Cardiac septum (tissue), 1 donor: ENCODE measurements at places on chromosomes 11 and 22. TPM values are rescaled to one million over a fixed set of nuclear protein-coding genes. Genes with fewer than 3 reads are reported as not detected.
A peak's percentile ranks its signal among the peaks of the same experiment; 100 is the strongest.

DNA sequence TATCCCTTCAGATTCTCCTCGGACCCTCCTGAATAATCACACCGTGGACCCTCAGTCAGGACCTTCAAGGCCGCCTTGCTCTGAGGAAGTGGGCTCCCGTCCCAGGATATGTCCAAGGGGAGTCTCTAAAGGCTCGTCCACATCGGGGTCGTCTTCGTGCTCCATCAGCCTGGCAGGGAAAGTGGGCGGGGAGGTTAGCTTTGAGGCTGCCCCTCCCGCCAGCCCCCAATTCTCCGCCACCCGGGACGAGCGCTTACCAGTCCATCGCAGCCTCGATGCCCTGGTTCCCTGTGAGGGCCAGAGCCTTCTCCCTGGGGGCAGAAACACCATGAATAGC, 472 bp downstream of the UBXN1 start:
- no peak for DNase-seq

- no peak for DNase-seq
These were observed 212.6 kb downstream of the DBX1 start for GRCh38 chr11:19947537-19948114.

GRCh38 chr22:30838111-30838510, 130.5 kb downstream of the MORC2 start:
- DNase-seq = no peak

- DNase-seq = no peak
These were observed 26.6 kb downstream of the RAB30 start for GRCh38 chr11:83044958-83045712.

- no peak for DNase-seq
These were observed 43.7 kb downstream of the OR8B12 start for GRCh38 chr11:124499711-124500110.

Gene HBG2
- 0.94 TPM for total RNA-seq

GRCh38 chr11:9760193-9760575, 96.3 kb downstream of the SWAP70 start:
- DNase-seq = peak; percentile 91

DNA sequence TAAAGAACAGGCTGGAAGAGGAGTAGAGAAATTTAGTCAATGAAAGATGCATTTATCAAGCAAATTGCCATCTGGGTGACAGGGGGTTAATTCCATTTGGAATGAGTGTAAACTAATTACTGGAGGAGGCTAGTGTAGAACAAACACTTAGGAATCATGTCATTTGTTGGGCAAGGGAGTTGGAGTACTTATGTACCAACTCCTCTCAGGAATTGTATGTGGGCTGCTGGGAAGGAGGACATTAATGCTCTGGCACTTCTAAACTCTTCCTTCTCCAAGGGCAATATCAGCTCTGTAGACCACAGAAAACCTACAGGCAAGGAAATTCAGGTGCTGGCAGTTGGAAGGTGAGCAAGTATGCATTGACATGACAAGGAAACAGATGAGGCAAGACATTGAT, 141.0 kb downstream of the MSANTD4 start:
- no peak for DNase-seq

DNA sequence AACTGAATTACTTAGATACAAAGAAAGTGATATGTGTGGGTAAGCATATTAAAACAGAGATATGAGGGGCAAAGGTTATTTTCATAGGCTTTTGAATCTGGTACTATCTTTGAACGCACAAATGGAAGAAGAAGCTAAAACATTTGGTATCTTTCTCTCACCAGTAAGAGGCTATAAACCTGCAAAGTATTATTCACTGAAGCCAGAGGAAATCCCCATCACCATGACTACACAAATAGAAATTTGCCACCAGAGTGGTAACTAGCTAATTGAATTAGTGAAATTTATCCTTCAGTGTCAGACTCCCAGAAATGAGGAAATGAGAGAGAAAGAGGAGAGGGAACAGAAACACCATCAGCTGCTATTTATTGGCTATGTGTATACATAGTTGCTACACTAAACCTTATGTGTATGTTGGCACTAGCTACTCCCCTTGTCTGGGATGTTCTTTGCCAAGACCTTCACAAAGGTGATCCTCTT, 503.4 kb downstream of the DLG2 start:
- no peak for DNase-seq

DNA sequence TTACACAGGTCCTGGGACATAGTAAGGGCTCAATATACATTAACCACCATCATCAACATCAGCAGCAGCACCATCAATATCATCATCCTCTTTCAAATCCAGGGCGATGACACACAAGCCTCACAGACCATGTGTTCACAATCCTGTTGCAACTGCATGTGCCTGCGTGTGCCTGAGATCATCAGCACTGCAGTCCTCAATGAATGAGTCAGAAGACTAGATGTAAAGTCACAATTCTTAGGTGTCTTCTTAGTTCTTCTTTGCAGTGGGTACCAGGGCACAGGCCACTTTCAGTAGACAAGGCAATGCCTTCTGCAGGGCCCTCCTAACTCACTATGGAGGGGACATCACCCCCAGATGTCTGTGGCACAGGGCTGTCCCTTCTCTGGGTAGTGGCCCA, 111.1 kb downstream of the MYO18B start:
- DNase-seq = no peak

DNA sequence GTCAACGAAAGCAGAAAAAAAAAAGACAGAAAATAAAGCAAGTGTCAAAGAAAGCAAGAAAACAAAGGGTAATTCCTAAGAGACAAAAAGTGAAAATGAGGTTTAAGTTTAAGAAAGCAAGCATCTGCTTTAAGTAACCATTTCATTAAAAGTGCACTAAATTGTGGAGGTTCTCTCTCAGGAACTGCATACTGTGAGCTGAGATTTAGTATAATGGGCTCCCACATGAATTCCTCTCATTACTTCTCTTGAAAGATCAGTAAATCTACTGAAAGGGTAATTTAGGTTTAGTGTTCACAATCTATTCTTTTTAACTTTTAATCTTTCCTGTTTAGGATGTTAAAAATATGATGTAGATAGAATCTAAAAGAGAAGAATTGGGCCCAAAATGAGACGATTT, 465.3 kb upstream of the ARHGAP42 start:
- DNase-seq = no peak

DNA sequence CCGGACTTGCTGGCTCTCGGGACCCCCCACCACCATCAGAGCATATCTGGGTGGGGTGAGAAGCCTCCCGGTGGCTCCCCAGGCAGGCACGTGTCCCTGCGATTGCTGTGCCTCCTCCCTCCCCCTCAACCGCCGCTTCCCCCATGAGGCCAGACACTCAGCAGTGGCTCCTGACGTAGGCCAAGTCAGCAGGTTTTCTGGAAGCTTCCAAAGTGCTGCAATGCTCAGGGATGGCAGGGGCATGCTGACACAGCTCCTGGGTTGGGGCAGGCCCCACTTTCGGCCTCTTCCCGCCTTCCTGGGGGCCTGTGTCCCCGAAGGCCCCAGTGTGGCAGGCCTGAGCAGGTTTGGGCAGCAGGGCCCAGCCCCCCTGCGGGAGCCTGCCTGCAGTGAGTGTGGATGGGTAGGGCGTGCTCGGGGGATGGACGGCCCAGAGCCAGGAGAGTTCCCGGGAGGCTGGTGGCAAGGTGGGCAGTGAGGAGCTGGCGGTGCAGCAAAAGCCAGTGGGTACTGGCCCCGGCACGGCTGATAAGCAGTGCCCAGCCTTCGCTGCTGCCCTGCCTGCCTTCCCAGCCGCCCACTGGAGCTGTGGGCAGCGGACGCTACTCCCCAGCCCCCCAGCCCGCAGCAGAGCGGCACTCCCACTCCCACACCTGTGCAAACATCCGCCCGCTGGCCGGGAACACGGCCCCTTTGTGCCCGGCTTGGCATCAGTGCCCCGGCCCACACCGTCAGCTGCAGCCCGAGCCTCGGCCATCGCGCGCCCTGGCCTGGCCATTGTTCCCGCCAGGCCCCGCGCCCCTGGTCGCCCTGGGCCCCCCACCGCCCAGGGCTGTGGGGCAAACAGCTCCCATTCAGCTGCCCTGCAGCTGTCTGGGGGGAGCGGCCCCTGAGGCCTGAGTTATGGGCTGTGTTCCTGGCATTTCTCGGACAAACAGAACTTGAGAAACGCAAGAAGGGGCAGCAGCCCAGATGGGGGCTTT, 125.0 kb downstream of the KCNQ1OT1 start:
- peak; percentile 62 for DNase-seq

- no peak for DNase-seq
These were observed 27.6 kb downstream of the KDM2A start for GRCh38 chr11:67146516-67147226.

GRCh38 chr22:49705216-49705971, 122.3 kb downstream of the BRD1 start:
- no peak for DNase-seq

DNA sequence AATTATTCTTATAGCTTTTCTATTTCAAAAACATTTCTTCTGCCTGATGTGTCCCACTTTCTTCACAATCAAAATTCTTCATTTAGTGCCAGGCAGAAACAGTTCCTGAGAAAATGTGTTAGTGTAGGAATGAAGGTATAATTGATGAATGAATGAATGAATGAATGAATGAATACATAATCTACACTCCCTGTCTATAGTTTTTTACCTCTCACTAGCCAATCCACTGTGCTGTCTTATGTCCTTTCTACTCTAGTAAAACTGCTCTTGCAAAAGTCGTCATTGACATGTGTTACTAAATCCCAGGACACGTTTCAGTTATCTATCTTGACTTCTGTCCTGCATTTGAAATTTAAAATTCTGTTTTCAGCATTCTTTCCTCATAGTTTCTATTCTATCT, 42.9 kb downstream of the CHORDC1 start:
- DNase-seq = no peak

GRCh38 chr22:25919452-25919851, 177.5 kb downstream of the MYO18B start:
- DNase-seq = no peak

DNA sequence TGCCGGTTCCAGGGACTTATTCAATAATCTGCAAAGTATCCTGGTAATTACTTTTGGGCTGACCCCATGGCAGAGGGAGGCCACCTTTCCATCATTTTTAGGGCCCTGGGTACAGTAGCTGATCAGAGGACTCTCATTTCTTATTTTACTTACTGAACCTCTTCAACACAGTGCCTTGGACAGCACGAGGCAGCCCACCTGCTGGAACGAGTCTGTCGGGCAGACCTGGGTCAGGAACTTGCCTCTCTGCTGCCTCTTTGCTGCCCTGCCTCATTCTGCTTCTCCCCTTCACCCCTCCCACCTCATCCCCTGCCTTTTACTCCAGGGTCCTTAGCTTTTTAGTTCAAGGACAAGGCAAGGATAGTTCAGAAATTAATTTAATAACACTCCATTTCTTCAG, 204.5 kb downstream of the CSNK2A3 start:
- no peak for DNase-seq

DNA sequence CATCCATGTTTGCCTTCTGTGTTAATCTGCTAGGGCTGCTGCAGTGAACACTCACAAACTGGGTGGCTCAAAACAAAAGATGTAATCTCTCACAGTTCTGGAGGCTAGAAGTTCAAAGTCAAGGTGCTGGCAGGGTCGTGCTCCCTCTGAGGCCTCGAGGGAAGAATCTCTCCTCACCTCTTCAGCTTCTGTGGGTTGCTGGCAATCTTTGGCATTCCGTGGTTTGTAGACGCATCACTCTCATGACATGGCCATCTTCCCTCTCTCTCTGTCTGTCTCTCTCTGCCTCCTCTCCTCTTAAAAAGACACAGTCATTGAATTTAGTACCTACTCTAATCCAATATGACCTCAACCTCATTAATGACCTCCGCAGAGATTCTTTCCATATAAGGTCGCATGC, 78.8 kb downstream of the TSPAN18 start:
- no peak for DNase-seq

Gene MCAM
- 110 TPM for total RNA-seq

Gene BCL2L13
- total RNA-seq = 69.9 TPM
